Islet precursor cell (in vitro differentiated cells): ENCODE measurements at places on chromosomes 2 and 18.
A peak's percentile ranks its signal among the peaks of the same experiment; 100 is the strongest.

DNA sequence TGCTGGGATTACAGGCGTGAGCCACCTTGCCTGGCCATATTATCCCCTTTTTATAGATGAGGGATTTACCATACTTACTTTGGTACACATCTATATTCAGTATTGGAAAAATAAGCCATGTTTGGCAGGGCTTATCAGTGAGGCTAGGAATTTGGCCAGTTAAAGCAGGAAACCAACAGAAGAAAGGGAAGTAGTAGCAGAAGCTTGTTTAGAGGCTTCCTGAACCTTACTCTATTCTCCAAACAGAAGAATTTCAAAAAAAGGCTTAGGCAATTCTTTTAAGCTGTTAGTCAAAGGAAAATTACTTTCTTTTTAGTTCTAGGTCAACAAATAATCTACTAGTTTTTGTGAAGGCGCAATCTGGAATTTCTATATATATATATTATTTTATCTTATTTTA, 3.2 kb upstream of the GLS start:
- DNase-seq: no peak

GRCh38 chr2:10220045-10220901, 82.4 kb upstream of the HPCAL1 start:
- no peak for DNase-seq

GRCh38 chr18:3593381-3593903, 143.5 kb downstream of the TGIF1 start:
- DNase-seq: peak; percentile 97

- DNase-seq: no peak
Observed at GRCh38 chr18:63365876-63366212, 1.2 kb downstream of the KDSR start.

- DNase-seq: no peak
Observed at GRCh38 chr18:9522952-9523351, 47.6 kb downstream of the RALBP1 start.

DNA sequence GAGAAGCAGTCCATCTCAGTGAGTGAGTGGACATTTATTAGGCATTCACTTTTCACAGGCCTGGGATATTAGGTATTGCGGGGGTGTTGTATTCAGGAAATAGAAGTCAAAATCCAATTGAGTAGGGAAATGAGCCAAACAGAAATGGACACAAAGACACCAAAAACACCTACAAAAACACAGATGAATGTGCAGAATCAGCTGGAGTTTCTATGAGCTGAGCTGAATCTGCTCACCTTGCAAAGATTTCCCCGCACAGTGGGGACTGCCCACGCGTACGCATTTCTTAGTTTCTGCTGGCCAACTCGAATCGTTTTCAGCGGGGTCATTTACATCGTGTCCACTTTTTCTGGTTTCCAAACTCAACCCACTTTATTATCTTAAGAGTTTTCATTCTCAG, 160.0 kb downstream of the BCL2 start:
- DNase-seq: no peak

- no peak for DNase-seq
Observed at GRCh38 chr2:212669761-212670160, 131.2 kb upstream of the ERBB4 start.
